DMS153 (cell line): ENCODE measurements at places on chromosomes 13 and 19.

- DNase-seq, result no peak
These were observed 49.4 kb upstream of the ARHGEF7 start for GRCh38 chr13:111065698-111066097.

- peak; percentile 75 for DNase-seq
These were observed at the start of gene MEF2B for GRCh38 chr19:19170053-19170872. Gene MEF2B (minus strand): TSS chr19:19170263. CDS start chr19:19150735, 19,528 bp downstream.

GRCh38 chr19:52734331-52734892 is 432 bp downstream of the ZNF611 start:
- no peak for DNase-seq

DNA sequence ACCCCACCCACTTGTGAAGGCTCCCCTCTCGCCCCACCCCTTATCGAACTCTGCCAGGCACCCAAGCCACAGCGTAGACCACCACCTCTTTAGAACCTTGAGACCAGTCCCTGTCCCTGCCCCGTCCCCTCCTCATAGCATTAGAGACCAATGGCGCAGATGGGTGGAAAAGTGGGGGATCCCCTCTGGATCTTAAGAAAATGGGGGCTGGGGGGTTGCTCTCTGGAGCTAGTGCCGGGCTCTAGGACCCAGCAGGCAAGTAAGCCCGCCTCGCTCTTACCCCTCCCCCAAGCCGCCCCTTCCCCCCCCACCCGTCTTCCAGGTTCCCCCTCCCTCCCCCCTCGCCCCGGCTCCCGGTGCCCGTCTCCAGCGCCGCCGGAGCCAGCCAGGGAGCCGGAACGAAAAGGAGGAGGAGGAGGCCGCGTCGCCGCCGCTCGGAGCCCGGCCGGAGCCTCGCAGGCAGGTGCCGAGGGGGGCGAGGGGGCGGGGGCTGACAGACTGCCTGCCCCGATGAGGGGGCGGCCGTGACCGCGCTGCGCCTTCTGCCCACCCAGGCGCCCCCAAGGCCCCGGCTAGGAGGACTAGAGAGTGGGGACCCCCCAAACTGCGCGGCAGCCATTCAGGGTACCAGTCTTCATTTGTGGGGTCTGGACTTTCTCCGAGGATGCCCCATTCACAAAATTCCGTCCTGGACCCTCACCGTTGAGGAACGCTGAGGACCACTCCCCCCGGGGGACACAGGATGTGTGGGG is at the start of gene SPRED3:
SPRED3 (plus strand) TSS at position 349 of the 752 bp plus-strand sequence. CDS start 1,606 bp downstream, outside the sequence.
- peak; percentile 55 for DNase-seq

GRCh38 chr13:50098693-50099092 is 83.4 kb downstream of the KCNRG start:
- no peak for DNase-seq

DNA sequence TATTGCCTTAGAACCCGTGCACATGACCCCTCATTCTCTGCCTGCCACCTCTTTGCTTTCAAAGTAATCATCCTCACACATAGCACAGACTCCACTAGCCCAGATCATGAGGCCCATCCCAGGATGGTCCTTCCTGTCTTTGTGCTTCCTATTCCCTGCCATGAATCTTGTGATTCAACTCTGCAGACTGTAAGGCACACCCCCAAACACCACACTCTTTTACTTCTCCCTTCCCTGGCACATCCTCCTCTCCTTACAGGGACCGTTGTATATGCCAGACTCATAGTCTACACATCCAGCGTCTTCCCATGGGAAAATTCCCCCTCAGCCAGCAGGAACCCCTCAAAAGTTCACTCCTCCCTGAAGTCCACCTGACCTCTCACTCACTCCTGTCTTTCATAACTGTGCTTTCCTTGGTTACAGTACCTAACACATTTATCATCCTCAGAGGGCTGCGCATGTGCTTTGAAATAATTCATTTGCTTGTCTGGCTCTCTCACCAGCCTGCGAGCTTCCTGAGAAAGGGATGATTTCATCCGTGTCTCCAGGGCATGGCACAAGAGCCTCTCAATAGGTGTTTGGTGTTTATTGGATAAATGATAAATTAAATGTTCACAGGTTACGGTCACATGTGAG is 26.8 kb upstream of the LRCH1 start:
- DNase-seq, result no peak

GRCh38 chr13:32446773-32447465 is 19.0 kb upstream of the N4BP2L1 start:
- DNase-seq, result no peak

DNA sequence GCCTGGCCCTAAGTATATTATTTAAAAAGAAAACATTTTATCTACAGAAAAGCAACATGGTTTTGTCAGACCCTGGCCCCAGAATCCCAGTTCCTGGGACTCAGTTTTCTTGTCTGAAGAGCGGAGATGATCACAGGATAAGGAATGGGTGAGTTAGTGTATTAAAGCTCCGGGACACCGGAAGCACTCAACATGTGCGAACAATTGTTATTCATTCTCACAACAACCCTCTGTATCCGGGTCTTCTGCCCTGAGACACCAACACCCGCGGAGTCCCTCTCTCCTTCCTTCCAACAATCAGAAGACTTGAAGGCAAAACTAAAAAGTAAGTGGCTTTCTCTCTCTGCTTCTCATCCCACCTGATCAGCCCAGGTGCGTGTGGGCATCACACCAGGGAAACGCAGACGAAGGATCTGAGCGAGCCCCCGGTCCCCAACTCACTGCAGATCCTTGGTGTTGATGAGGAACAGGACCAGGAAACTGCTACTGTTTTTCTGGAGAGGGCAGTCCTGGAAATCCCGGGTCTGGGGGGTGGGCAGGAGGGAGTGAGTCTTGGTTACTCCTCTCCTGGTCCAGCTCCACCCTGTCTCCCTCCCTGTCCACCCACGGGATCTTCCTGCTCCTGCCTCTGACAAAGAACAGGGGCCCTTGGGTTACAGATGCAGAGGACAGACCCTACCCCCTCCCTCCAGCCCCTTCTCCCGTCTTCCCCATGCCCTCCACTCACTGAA is 2.0 kb downstream of the GPR108 start:
- DNase-seq, result no peak

- no peak for DNase-seq
These were observed 27.0 kb upstream of the METTL21C start for GRCh38 chr13:102721800-102722231.

- DNase-seq, result no peak
These were observed 381.4 kb downstream of the SLITRK6 start for GRCh38 chr13:85417807-85418206.

DNA sequence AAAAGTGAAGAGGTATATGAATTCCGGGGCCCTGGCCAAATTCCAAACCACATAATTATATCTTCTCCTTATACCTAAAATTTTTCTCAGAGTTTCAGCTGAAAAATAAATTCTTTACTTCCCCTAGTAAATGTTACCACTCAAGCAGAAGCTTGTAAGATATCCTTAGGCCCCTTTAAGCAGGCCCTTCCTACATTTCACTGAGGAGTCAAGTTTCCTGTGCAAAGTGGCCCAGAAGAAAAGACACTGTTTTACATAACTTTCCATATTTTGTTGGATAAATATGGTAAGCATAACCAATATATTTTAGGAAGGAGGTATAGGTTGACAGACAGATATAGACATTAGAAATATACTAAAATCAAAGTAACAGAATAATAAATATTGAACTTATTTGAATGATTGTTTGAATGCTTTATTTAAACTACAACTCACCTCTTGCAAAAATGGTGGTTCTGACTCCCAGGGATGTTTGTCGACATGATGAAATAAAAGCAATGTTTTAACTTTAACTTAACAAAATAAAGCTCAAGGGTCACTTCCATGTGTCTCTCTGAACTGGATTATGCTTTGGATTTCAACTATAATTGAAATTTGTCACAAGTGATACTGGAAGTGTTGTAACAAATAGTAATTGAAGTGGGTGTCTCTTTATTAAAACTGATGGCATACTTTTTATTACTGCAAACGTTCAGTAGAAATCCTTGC is 141.2 kb downstream of the SPRY2 start:
- no peak for DNase-seq

DNA sequence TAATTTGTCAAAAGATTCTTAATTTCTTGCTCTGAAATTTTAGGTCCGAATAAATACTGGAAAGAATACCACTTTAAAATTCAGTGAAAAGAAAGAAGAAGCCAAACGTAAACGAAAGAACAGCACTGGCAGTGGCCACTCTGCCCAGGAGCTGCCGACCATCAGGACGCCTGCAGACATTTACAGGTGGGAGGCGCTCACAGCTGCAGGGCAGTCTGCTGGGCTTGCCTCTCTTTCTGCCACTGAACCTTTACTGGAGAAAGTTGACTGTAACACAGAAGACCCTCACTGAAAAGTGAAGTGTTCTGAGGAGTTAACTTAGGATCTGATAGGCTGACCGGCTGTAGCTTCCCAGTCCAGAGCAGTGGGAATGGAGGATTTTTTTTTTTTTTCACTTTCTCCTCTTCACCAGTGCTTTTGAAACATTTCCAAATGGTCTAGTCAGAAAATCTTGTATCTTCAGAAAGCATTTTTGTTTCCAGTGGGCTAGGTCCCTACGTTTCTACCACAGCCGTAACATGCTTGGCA is 69.1 kb downstream of the URI1 start:
- DNase-seq, result no peak

- no peak for DNase-seq
These were observed 2.0 kb downstream of the CAPN12 start for GRCh38 chr19:38742296-38742695.

DNA sequence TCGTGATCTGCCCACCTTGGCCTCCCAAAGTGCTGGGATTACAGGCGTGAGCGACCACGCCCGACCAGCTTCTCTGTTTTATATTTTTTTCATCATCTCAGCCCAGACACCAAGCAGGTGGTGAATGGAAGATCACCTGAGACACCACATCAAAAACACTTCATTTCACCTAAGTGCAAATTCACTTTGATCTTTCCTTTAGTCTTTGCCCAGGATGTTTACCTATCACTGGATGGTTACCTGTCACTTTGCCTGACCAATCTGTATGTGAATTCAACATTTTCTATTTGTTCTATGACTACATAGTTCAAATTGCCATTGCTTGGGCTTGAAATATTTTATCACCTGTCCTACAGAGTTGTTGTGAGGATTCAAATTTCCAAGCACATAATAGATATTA is 65.7 kb downstream of the PAN3 start:
- peak; percentile 40 for DNase-seq

GRCh38 chr19:13794398-13794756 is 866 bp upstream of the ZSWIM4 start:
- DNase-seq, result no peak

DNA sequence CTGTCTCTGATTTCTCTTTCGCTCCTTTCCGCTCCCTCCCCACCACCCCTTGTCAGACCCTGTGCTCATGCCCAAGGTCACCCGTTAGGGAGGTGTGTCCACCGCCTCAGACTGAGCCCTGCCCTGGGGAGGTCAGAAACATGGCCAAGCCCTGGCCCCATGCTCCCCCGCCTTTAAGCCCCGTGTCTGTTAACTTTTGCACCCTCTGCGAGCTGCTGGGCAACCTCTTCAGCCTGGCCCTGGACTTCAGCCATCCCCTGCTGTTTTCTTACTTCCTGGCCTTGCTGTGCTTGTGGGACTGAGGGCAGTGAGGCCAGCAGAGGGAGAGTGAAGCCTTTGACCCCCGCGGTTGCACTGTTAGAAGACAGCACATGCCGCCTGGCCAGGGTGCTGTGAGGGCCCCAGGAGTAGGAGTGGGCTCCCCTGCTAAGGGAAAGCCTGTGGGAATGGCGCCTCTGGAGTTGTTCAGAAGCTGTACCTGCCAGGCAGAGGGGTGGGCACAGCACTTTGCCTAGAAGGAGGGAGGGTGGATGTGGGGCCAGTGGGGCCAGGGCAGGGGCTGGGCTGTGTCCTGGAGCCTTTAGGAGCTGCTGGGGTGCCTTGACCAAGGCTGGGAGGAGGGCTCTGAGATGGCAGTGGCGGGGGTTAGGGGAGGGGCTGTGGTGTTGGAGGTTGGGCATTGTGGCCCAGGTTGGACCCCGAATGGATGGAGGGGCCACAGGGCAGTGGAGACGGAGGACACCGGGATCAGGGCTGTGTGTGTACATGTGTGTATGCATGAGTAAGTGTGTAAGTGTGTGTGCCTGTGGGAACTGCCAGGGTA is 7.9 kb downstream of the UPF1 start:
- DNase-seq, result no peak

DNA sequence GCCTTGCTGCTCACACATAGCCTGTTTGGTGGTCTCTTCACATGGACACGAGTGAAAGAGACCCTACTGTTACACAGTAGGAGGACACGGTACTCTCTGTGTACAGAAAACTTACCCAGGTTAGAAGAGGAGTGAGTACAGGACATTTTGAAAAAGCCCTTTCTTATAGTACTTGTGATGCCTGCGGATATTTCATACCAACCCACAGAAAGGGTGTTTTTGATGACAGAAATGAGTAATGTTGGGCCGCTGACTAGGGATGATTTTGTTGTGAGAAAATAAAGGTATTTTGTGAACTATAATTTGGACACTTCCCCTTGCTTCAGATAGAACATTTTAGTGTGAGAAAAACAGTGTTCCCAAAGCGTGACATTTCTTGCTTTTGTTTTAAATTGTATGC is 18.2 kb downstream of the NUDT15 start:
- DNase-seq, result no peak

DNA sequence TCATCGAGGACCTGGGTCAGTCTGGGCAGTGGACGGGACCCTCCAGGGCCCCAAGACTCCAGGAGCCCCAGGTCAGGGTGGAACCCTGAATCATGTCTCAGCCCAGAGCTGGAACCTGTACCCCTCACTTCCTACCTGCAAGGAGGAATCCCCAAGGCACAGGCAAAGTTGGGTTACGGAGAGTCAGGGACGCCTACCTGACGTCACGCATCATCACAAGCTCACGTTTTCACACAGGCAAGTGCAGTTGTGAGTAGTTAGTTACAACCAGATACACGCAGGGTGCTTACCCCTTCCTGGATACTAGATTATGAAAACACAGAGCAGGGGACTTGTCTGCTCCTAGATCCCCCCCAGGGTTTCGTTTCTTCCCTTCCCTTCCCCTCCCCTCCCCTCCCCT is 1.9 kb downstream of the RETN start:
- DNase-seq, result no peak

GRCh38 chr19:6233827-6234511 is 45.8 kb downstream of the MLLT1 start:
- DNase-seq, result peak; percentile 6

DNA sequence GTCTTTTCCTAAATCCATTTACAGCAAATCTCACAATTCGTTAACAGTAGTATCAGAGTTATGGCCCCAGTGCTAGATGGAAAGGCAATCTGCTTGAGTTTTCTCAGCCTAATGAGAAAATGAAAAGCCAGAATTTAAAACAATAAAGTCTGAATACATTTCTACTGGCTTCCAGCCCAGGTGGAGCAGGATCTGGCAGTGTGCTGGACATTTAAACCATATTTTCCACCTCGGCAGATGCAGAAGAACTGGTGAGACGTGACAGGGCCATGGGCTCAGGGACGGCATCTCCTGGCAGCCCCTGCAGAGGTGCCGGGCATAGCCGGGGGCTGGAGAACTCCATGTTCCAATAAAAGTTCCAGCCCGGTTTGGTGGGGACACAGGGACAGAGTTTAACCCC is 7.1 kb downstream of the SMIM7 start:
- DNase-seq, result no peak

GRCh38 chr13:44263751-44264620 is 109.6 kb upstream of the SERP2 start:
- no peak for DNase-seq

DNA sequence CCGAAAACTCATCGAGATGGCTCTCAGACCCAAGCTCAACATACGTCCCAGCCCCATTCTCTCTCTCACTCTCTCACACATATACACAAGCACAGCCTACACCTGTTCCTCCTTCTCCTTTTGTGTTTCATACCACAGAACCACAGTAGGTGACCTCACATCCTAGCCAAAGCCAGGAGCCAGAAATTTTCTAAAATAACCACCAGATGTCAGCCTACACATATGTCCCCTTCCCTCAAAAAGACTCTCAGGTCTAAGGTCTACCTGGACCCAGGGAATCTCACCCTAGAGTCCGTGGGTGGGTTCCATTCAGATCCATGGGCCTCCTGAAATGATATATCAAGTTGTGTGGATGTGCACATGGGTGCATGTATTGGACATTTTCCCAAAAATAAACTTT is 104.2 kb upstream of the IPO5 start:
- peak; percentile 58 for DNase-seq
